ENCODE measurements at places on chromosomes 2 and 18.

DNA sequence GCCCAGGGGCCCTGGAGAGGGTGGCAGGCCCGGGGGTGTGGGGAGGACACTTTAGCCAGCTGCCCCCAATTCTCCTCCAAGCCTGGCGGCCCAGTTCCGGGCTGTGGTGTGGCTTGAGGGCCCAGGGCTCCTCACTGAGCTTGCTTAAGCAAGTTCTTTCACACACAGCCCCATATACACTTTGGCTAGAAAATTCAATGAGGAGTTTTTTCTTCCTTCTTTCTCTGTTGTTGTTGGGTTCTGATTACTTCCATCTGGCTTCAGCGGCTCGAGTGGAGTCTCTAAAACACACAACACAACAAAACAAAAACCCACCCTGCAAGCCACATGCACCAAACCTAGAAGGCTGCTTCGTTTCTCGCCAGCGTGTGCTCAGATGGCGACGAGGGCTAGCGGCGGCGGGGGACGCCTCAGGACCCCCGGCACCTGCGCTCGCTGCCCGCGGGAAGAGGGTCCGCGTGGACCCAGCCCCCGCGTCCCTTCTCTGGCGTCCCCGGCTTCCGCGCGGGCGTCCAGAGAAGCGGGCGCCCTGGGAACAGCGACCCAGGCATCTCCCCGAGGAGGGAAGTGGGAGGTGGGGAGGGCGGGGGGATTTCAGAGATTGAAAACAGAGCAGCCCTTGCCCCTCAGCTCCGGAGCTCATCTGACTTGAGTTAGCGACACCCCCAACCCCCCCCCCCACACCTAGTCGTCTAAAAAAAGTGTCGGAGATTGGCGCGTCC is 577 bp upstream of the GLI2 start:
- no peak for DNase-seq

DNA sequence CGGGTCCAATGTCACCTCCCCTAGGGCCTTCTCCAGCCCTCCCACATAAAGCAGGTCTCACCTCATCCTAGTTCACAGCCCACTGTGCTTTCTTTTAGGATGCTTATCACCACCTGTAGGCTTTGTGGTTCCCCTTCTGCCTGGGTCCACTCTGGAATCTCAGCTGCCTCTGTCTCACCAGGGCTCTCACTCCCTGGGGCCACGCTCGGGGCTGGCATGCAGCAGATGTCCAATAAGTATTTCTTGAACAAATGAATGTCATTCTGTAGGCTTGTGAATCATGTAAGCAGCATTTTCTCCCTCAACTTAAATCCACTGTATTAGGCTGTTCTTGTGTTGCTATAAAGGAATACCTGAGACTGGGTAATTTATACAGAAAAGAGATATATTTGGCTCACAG is 4.3 kb upstream of the SH3BP4 start:
- no peak for DNase-seq

GRCh38 chr2:53235836-53236582 is 531.6 kb upstream of the CHAC2 start:
- DNase-seq, result no peak

GRCh38 chr2:230447455-230448451 is 31.8 kb downstream of the SP100 start:
- DNase-seq, result no peak

DNA sequence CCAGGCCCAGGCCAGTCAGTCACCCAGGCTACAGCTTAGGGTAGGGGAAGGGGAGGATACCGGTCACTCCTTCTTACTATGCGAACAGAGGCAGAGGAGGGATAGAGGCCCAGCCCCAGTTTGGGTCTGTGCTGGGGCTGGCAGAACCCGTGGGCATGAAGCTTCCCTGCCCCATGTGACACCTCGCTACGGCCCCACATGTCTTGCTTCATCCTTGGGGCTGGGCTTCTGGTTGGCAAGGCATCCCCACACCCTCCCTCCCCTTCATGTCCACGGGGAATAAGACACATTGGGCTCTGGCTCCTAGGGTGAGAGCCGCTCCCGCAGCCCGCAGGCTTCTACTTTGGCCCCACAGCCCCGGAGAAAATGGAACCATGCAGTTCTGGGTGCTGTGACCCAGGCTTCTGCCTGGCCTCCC is 32.4 kb downstream of the HS1BP3 start:
- DNase-seq, result no peak

- DNase-seq, result no peak
Observed at GRCh38 chr18:70500748-70501147, 211.9 kb downstream of the SOCS6 start.

- no peak for DNase-seq
Observed at GRCh38 chr2:74142340-74142739, 5.4 kb downstream of the BOLA3 start.

DNA sequence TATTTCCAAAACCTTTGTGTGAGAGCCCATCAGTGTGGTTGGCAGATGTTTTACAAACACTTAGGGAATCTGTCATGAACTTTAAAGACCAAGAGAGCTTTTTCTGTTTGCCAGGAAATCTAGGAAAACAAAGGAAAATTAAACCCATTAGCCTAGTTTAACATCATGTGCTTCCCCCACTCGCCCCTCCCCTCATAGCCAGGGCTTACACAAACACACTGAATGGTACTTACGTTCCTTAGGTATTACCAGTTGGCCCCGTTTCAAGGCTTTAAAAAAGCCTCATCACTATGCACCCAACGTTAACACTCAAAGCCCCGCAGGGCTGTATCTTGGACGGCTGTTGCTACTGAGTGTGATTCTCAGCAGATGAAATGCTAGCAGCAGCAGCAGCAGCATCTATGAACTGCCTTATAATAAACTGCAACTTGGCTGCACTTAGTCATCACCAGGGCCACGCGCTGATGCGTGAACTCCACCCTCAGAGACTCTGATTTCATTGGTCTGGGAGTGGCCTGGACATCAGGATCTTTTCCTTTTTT is 20.1 kb upstream of the TTC39C start:
- no peak for DNase-seq

GRCh38 chr2:23404426-23404825 is 19.4 kb downstream of the KLHL29 start:
- no peak for DNase-seq

DNA sequence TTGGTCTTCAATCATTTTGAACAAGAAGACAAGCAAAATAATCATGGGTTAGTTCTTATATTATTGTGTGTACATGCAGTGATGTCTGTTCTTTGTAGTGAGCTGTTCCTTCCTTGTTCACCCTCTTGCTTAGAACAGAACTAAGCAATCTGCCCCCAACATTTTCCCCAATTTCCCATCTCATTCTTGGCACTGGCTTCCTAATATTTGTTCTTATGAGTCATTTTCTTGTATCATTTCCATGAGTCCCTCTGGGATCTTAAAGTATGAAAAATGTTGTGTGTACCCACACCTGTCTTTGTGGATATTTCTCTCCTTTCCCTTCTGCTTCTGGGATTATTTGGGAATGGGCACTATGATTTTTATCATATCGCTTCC is 3.5 kb upstream of the IL1B start:
- DNase-seq, result no peak

GRCh38 chr2:163505281-163505680 is 230.5 kb downstream of the FIGN start:
- DNase-seq, result no peak

DNA sequence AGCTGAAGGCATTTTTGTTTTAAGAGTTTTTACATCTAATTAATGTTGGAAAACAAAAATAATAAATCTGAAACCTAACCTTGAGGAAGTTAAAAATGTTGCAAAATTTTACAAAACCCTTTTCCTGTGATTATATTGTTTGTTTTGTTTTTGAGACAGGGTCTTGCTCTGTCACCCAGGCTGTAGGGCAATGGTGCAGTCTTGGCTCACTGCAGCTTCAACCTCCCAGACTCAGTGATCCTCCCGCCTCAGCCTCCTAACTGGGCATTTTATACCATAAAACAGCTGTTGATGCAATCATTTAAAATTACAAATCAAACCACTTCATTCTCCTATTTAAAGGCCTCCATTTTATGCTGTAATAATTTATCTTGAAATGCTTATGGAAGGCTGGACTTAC is 1.7 kb upstream of the ZNF24 start:
- DNase-seq, result no peak

GRCh38 chr2:233655043-233655442 is 16.7 kb upstream of the UGT1A9 start:
- no peak for DNase-seq

DNA sequence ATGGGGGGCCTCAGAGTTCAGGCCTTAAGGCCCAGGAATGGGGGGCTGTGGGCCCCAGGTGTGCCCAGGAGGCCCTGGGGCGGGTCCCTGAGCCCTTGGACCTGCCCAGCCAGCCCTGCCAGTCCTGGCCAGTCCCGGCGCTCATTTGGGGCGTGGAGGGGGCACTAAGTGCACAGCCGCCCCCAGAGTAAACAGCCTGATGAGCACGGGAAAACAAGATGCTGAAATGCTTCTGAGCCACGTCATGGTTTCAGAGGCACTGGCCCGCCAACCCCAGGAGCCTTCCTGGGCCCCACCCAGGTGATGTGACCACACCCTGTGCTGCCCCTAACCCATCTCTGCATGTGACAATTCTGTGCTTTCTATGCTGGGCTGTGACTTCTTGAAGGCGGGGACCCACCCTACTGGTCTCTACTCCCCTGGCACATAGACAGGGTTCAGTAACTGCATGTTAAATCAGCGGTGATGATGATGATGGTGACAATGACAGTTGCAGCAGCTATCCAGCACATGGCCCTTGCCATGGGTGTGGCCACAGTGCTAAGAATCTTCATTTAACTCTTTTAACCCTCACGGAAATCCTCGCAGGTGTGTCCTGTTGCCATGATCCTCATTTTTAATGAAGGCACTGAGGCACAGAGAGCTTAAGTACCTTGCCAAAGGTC is 28.1 kb upstream of the ASPRV1 start:
- DNase-seq, result no peak

DNA sequence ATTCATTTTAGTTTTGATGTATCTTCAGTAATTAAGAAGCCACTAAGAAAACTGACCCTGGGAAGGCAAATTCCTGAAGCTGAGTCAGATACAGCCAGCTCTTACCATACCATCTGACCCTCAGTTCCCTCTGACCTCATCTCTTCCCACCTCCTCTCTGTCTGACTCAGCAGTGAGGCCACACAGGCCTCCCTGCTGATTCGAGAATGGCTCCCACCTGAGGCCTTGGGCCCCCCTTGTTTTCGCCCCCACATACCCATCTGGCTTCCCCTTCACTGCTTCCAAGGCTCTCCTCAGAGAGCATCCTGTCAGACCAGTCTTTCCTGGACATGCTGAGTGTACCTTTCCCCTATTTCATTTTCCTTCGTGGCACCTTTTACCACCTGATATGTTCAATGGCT is 71.0 kb upstream of the CYP1B1 start:
- DNase-seq, result no peak

DNA sequence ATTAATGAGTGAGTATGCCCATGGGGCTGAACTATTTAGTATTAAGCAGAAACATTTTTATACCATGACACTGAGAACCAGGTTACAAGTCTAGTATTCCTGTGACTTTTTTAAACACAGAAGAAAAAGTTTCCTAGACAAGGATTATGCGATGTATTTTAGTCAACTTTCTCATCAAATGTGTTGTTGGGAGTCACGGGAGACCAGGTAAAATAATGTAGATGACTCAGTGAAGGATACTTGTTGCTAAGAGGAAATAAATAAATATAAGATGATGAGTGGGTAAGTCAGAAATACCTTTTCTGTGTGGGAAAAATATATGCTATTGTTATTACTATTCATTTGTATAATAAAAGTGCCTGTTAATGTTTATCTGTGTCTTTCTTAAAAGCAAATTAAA is 23.4 kb downstream of the MBD5 start:
- no peak for DNase-seq

- no peak for DNase-seq
Observed at GRCh38 chr2:156338578-156338977, 6.1 kb upstream of the NR4A2 start.

DNA sequence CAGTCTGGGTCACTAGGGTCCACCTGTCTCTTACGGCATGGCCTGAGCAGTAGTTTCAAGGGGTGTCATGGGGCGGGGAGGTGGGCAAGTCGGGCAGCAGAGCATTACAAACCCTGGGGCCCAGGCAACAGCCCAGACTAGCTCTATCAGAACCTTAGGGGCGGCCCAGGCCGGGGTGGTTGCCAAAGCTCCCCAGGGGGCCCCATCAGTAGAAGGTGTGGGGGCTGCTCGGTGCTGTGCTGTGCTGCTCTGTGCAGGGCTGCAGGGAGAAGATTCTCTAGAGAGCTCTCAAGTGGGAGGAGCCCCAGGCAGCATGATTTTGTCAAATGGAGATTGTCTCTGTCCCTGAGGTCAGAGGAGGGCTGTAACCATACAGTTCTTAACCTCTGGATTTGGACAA is 36.4 kb upstream of the SLC14A1 start:
- no peak for DNase-seq

GRCh38 chr2:151729415-151729811 is 4.9 kb downstream of the NEB start:
- DNase-seq, result no peak

DNA sequence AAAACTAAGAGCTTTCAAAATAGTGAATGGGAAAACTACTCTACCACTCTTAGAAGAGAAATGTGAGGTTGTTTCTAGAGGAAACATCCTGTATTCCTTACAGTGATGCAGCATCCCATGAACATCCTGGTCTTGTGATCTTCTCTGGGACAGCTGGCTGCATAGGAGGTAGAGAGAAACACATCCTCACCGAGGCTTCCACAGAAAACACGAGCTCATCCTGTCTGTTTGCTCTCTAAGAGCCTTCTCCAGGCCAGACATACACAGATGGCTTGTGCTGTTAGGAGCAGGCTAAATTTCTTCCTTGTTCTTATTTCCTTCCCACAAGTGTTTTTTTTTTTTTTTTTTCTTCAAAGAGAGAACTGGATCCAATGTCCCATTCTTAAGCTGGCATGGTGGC is 14.7 kb upstream of the FZD7 start:
- no peak for DNase-seq

DNA sequence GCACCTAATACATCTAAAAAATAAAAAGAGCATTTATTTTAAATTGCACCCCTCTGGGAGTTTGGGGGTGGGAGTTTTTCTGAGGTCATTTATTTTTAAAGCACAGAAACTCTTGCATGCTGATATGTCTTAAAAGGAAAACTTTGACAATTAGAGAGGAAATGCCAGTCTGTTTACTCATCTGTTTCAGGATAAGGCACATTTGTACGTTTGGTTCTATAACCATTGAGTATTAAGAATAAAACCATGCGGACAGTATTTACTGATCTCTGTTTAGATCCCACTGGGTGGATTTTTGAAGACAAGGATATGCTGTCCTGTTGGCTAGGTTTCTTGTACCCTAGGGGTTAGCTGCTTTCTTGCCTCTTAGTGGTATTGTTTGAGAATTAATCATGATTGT is 122.9 kb downstream of the TANC1 start:
- no peak for DNase-seq
